Stimulated activated naive CD4-positive, alpha-beta T cell treated with Interleukin-2 at 50 U/mL for 16 hours (primary cell): ENCODE measurements at places on chromosomes 13 and 19.

GRCh38 chr13:77437267-77437666, 98.2 kb upstream of the SCEL start:
- no peak for DNase-seq

- DNase-seq = peak; percentile 90
Measured at GRCh38 chr13:77329133-77329910, 2.4 kb upstream of the MYCBP2 start.

DNA sequence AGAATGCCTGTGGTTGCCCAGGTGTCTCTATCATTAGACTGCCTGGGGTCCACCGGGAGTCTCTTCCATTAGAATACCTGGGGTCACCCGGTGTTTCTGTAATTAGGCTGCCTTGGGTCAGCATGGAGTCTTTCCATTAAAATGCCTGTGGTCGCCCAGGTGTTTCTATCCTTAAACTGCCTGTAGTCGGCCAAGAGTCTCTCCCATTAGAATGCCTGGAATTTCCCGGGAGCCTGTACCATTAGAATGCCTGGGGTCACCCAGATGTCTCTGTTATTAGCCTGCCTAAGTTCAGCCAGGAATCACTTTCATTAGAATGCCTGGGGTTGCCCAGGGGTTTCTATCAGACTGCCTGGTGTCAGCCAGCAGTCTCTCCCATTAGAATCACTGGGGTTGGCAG, 1492.8 kb downstream of the UQCRFS1 start:
- no peak for DNase-seq

GRCh38 chr19:879711-880438, 13.1 kb downstream of the MED16 start:
- DNase-seq = no peak

GRCh38 chr13:32878163-32878562, 138.1 kb upstream of the KL start:
- no peak for DNase-seq

DNA sequence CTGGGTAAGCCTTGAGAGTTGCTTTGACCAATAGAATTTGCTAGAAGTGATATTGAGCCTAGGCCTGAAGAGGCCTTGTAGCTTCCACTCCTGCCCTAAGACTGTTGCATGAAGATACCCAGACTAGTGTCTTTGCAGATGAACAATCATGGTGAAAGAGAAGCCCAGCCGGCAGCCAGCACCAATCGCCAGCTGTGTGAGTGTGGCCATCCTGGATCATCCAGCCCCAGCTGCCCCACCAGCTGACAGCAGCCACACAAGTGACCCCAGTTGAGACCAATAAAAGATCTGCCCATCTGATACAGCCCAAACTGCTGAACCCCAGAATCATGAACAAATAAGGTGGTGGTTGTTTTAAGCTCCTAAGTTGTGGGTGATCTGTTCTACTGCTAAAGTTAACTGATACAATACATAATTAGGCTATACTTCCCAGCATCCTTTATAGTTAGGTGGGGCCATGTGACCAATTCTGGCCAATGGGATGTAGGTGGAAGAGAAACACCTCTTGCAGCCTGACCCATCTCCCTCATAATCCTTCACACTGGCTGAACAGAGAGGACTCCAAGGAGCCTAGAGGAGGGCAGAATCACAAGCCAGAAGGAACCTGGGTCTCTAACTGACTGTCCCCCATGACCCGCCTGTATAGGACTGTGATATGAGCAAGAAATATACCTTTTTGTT, 9.4 kb upstream of the ZNF428 start:
- DNase-seq = no peak

- DNase-seq = no peak
Measured at GRCh38 chr13:99725644-99726043, 224.4 kb downstream of the TM9SF2 start.

DNA sequence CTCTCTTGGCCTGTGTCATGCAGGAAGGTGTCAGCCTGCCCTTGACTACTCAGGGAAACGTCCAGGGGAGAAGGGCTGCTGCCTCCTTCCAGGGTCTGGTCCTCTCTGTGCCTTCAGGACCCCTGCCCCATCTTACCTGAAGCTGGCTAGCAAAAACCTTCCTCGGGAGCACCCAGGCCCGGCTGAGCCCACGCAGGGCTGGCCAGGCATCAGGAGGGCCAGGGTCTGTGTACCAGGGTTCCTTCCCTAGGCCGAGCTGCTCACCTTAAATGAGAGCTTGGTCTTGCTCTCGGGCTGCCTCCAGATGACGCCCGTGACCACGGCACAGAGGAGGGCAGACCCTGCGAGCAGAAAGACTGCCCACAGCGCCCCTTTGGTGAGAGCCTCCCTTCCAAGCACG, 78.6 kb downstream of the SLC7A1 start:
- no peak for DNase-seq

- DNase-seq = no peak
Measured at GRCh38 chr13:79435561-79435990, 29.5 kb upstream of the RBM26 start.

DNA sequence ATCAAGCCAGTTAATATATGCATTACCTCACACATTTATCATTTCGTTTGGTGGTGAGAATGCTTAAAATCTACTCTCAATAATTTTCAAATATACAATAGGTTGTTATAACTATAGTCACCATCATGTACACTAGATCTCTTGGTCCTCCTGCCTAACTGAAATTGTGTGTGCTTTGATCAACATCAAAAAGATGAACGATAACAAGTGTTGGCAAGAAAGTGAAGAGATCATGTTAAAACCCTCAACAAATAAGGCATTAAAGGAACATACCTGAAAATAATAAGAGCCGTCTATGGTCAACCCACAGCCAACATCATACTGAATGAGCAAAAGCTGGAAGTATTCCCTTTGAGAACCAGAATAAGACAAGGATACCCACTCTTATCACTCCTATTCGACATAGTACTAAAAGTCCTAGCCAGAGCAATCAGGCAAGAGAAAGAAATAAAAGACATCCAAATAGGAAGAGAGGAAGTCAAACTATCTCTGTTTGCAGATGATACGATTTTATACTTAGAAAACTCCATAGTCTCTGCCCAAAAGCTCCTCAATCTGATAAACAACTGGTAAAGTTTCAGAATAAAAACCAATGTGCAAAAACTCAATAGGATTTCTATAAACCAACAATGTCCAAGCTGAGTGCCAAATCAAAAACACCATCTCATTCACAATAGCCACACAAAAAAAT, 27.9 kb upstream of the OR10H1 start:
- DNase-seq = no peak

DNA sequence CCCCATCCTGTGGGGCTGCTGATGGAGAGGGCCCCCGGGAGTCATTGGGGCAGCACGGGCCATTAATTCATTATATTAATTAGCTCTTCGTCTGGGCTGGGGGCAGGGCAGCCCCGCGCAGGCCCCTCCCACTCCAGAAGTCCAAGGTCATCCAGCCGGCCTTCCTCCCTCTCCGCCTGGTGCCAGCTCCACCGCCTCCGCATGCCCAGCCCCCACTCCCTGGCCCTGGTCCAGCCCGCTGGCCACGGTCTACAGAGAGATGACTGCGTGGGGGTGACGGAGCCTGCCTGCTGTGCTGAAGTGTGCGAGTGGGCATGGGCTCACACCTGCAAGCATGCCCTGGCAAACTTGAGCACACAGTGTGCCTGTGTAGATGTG, 8.8 kb downstream of the IGLON5 start:
- DNase-seq = no peak
